ENCODE measurements at places on chromosomes 11 and 22. TPM values are rescaled to one million over a fixed set of nuclear protein-coding genes. Genes with fewer than 3 reads are reported as not detected.
A peak's percentile ranks its signal among the peaks of the same experiment; 100 is the strongest.

GRCh38 chr11:11813288-11813962 lies 28.3 kb upstream of the USP47 start:
- DNase-seq, result no peak
- no peaks in the 10 kb centered on the region for H3K27me3 ChIP-seq
- no peak overlapping the region for H3K27ac ChIP-seq
- no peaks in the 10 kb centered on the region for H3K36me3 ChIP-seq
- H3K4me1 ChIP-seq, result no peaks in the 10 kb centered on the region

DNA sequence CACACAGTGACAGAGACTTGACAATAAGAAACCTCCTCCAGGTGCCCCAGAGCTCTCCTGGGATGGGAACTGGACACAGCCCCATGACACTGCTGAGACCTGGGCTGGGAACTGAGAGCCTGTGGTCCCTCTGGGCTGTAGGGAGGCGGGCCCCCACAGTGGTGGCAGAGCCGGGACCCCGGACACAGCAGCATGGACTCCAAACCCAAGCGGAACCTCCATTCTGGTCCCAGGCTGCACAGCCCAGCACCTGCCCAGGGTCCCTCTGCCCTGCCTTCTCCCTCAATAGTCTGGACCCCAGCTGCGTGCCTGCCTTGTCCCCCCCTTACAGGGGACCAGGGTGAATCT lies 8.4 kb upstream of the APOBEC3H start:
- H3K4me3 ChIP-seq, result no peak overlapping the region
- no peak overlapping the region for H3K27ac ChIP-seq
- no peaks in the 10 kb centered on the region for H3K4me1 ChIP-seq
- no peaks in the 10 kb centered on the region for H3K27me3 ChIP-seq

DNA sequence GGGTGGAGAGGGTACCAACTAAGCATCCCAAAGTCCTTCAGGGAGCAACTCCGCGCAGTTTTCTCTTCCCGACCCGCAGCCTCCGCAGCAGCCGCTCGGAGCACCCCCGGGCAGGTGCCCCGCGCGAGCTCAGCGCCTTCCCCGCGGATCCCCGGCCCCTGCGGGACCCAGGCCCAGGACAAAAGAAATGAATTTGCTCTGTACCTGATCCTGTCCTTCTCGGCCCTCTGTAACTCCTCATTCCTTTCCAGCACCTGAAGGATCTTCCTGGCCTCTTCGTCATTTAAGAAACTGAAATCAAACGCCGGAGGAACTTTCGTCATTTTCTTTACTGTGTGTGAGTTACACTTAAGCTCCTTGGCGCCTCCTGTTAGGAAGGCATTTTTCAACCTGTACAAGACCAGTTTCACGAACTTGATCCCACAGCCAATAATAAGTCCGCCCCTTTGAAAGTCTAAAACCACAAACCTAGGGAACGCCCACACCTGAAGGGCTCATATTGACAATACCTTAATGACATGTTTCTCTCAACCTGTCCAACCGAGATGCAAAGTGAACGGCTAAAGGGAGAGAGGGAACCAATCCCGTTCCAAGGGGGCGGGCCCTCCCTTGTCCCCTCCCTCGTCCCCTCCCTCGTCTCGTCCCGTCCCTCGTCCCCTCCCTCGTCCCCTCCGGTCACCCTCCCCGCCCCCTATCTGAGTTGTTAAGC lies at the start of gene EXPH5:
EXPH5 (minus strand) TSS at position 555 of the 709 bp plus-strand sequence; CDS start at position 323, 232 bp downstream.
- peak; percentile 73 for DNase-seq
- H3K4me3 ChIP-seq, result peak within 1 kb of the TSS; percentile 78
- no peaks in the 10 kb centered on the region for H3K27me3 ChIP-seq

- H3K27me3 ChIP-seq, result no peaks in the 10 kb centered on the region
- H3K36me3 ChIP-seq, result no peaks in the 10 kb centered on the region
- H3K4me1 ChIP-seq, result no peaks in the 10 kb centered on the region
- H3K27ac ChIP-seq, result no peak overlapping the region
Measured at GRCh38 chr22:27613099-27614005, 188.2 kb downstream of the MN1 start.

GRCh38 chr22:45235851-45236342 lies 4.8 kb downstream of the KIAA0930 start:
- no peak for DNase-seq
- H3K36me3 ChIP-seq, result no peaks in the 10 kb centered on the region
- no peak overlapping the region for H3K4me3 ChIP-seq
- peaks cover 7% of the 10 kb centered on the region for H3K4me1 ChIP-seq
- H3K27me3 ChIP-seq, result no peaks in the 10 kb centered on the region
- no peak overlapping the region for H3K27ac ChIP-seq

DNA sequence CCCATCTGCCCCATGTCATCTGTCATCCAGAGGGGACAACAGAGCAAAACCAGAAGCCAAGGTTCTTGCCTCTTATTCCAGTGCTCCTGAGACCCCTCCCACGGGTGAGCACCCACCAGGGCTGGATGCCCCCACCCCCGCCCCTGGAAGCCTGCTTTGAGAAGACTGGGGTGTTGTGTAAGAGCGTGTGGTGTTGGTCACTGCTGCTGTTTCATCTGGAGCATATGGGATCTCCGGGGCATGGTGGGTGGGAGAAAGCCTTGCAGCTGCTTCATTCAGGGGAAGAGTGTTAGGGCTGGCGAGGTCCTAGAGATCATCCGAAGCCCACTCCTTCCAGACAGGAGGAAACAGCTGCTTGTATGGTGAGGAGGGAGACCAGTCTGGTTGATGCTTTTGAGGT lies 54.1 kb downstream of the CHRDL2 start:
- DNase-seq, result no peak
- H3K27ac ChIP-seq, result no peak overlapping the region
- H3K4me3 ChIP-seq, result no peak overlapping the region
- H3K36me3 ChIP-seq, result no peaks in the 10 kb centered on the region
- no peaks in the 10 kb centered on the region for H3K27me3 ChIP-seq

DNA sequence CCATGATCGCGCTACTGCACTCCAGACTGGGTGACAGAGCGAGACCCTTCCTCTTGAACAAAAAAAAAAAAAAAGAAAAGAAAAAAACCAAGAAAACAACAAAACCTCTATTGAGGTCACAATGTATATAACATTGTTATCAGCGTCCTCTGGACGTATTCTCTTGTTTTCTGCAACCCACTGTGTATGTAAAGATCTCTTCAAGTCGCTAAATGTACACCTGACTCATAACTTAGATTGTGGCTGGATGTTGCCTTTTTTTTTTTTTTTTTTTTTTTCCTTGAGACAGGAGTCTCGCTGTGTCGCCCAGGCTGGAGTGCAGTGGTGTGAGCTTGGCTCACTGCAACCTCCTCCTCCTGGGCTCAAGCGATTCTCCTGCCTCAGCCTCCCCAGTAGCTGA lies 1.4 kb upstream of the YPEL1 start:
- H3K4me1 ChIP-seq, result peaks cover 4% of the 10 kb centered on the region
- no peaks in the 10 kb centered on the region for H3K36me3 ChIP-seq
- H3K4me3 ChIP-seq, result no peak overlapping the region
- DNase-seq, result no peak
- H3K27ac ChIP-seq, result no peak overlapping the region

DNA sequence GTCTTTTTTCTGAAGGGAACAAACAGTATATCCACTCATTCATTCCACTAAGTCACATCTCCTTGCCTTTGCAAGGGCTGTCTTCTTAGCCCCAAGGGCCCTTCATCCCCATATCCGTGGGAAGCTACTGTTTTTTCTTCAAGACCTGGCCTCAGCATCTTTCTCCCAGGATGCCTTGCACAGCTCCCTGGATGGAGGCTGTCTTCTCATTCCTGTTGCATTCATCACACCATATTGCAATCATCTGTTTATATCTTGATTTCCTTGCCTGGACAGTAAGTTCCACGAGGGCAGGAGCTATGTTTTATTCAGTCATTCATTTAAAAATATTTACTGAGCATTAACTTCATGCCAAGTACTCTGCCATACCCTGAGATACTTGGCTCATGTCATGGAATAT lies 29.3 kb upstream of the NECTIN1 start:
- DNase-seq, result no peak
- H3K4me3 ChIP-seq, result no peak overlapping the region
- no peak overlapping the region for H3K27ac ChIP-seq
- H3K4me1 ChIP-seq, result no peaks in the 10 kb centered on the region
- H3K36me3 ChIP-seq, result no peaks in the 10 kb centered on the region
- no peaks in the 10 kb centered on the region for H3K27me3 ChIP-seq

The SMIM38 gene
- 1.4 TPM for total RNA-seq

- H3K27ac ChIP-seq, result no peak overlapping the region
- H3K4me3 ChIP-seq, result no peak overlapping the region
- no peaks in the 10 kb centered on the region for H3K27me3 ChIP-seq
- peaks cover 3% of the 10 kb centered on the region for H3K4me1 ChIP-seq
- no peaks in the 10 kb centered on the region for H3K36me3 ChIP-seq
Measured at GRCh38 chr11:96105944-96106343, 182.0 kb upstream of the MTMR2 start.

DNA sequence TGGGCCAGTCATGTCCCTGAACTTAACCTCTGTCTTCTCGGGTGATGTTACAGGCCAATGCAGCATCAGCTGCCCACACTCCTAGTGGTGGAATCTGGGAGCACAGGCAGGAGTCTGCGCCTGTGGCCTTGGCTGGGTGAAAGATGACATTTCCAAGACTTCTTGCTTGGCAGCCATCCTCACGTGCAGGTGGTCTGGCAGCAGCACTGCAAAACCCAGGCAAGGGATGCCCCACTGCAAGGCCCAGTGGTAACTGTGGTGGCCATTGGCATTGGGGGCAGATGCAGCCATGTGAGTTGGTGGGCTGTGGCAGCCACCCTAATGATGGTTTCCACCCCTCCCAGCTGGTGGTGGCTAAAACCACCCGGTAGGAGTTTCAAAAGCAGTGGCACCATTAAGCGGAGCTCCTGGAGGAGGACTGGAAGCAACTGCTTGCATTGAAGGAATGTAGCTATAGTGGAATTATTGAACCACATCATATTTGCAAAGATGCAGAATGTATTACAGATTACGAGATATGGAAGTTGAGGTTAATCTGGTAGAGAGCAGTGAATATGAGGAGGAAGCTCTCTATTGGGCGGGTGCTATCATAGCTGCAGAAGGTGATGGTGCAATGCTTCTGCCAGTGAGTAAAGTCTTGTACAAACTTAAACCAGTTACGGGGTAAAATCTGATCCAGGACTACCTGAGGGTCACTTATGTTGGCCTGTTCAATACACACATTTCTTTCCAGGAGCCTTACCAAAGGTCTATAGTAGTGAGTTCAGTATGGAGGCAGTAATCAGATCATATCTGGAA lies 120.7 kb upstream of the TOP3B start:
- H3K36me3 ChIP-seq, result no peaks in the 10 kb centered on the region
- H3K4me1 ChIP-seq, result no peaks in the 10 kb centered on the region
- no peak for DNase-seq
- H3K27me3 ChIP-seq, result no peaks in the 10 kb centered on the region

DNA sequence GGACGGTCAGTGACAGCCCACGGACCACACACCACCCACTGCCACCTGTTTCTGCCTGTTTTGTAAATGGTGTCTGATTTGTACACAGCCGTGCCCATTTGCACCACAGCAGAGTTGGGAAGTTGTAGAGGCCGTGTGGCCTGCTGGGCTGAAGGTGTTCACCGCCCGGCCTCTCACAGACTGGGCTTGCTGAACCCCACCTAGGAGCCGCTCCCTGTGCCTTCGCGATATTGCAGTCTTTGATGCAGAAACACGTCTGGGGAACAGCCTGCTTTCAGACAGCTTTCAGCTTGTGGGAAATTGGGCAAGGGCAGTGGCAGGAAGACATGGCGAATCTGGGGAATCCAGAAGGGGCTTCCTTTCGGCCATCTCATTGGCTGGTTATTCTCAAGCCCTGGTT lies 9.8 kb upstream of the GRAMD4 start:
- H3K36me3 ChIP-seq, result no peaks in the 10 kb centered on the region
- no peak for DNase-seq
- H3K4me1 ChIP-seq, result peaks cover 6% of the 10 kb centered on the region
- H3K27ac ChIP-seq, result no peak overlapping the region
- no peaks in the 10 kb centered on the region for H3K27me3 ChIP-seq

DNA sequence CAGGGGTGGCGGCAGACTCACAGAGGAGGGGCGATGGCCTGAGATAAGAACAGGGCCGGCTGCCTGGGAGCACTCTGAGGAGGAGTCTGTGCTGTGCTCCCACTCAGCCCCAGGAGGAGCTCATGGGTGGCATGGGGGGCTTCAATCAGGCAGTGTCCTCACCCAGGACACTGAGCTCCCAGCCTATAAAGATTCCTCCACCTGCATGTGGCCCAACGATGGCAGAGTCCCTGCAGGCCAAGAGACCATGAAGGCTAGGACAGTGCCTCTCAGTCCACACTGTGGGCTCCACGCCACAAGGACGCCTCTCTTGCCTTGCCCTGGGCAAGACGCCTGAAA lies 1.9 kb downstream of the CST6 start:
- H3K27me3 ChIP-seq, result no peaks in the 10 kb centered on the region
- no peak overlapping the region for H3K27ac ChIP-seq

The SCGB1C1 gene
- total RNA-seq, result not detected
